ENCODE measurements at places on chromosomes 3 and 15.
A peak's percentile ranks its signal among the peaks of the same experiment; 100 is the strongest.

DNA sequence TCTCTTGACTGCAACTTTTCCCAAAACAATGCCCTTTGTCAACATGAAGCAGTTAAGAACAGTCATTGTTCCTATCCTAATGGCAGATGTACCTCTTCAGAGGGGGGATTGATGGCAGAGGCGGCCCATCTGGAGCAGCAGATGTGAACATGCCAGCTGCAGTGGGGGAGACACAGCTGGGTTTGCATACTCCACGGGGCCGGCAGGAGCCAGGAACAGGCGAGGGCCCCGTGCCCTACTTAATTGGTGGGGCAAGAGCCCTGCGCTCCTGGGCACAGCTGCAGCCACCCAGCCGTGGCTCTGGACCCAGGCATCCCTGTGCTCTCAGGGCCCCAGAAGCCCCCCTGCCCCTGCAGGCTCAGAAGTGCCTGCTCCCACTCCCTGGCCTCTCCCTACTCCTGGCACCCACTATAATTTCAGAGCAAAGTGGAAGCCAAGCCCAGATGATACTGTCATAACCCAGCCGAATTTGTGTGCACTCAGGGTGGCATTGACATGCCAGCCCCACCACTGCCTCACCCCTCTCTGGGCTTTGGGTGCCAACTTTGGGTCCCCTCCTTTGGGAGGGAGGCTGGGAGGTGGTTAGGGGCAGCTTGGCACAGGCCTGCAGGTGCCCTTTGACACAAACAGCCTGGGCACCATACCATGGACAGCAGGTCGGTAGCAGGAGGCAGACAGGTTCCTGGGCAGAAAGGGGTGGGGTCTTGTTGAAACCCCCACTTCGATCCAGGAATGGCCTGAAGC lies 34.6 kb downstream of the ROPN1B start:
- no peak for DNase-seq

DNA sequence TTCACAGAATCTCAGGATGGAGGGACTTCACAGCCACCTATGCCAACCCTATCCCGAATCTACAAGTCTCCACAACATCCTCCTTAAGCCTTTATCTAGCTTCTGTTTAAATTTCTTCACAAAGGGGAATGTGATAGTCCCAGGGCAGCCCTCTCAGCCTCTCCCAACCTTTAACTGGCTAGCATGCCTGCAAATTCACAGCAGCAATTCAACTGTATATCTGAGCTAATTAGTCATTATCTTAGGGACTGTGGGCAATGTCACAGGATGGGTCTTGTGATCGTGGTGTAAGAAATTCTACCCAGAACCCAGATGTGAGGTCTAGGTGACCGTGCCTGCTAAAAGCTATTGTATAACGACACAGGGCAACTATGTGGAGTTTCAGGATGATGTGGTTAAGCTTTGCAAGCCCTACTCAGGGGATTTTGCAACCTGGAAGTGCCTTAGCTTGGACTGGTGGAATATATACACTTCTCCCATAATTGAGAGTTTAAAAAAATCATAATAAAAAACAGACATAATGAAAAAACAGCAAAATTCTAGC lies 65.5 kb upstream of the FBN1 start:
- DNase-seq: no peak

DNA sequence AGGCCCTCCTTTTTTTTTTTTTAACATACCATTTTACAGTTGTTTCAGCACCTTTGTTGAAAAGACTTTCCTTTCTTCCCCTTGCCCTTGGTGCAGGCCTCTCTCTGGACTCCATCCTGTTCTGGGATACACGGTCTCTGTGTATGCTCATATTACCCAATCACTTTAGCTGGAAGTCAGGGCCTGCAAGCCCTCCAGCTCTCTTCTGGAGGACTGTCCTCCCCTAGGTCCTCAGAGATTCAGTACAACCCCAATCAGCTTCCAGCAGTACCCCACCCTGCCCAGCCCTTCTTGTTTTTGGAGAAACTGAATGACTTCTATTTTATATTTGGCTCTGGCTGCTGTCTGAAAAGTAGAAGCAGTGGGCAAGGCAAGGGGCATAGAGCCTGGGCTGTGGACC lies 270.8 kb downstream of the KLF13 start:
- no peak for DNase-seq

GRCh38 chr15:85742186-85742821 lies 52.4 kb downstream of the KLHL25 start:
- no peak for DNase-seq

DNA sequence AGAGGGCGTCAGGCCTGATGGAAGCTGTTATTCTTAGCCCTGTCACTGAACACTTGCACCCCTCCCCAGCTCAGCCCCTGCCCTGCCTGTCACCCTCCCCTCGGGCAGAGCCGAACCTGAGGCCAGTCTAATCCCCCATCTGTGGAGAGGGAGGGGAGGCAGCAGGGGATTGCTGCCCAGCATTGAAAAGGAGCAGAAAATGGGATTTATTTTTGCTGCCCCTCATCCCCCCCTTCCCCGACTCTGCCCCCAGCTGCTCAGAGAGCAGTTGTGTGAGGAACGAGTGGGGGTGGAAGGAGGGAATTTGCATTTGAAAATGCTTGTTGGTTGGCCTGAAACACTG lies 71.6 kb downstream of the EPHB3 start:
- no peak for DNase-seq

GRCh38 chr3:23723141-23723540 lies 82.6 kb upstream of the UBE2E1 start:
- no peak for DNase-seq

DNA sequence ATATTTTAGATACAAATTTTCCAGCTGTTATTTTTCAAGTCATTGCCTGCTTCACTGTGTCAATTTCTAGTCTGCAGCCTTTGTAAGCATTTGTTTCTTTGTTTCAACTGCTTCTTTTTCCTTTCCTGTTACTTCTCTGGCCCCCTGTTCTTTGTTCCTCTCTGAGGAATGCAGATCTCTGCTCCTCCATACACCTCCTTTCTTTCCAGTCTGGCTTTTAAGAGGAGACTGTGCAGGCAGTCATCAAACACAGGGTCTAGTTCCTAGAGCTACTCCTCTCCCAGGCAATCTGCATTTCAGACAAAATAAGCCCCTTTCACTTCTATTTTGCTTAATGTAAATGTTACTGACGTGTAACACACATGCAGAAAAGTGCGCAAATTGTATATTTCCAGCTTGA lies 502.9 kb downstream of the PDCD6IP start:
- DNase-seq: no peak

DNA sequence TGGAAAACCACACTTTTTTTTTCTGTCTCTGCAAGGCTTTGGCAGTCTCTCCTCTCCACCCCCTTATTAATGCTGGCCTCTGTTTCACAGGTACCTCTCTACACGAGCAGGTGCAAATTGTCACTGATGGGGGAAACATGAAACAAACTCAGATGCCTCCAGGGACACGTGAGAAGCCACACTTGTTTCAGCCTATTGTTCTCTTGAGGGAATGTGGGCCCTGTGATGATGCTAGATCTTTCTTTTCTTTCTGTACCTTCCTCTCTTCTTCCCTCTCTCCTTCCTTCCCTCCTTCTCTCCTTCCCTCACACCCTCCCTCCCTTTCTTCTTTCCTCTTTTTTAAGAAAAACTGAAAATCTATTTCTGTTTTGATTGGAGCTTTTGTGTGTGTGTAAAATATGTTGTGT lies 5.7 kb upstream of the BLM start:
- DNase-seq: no peak

- no peak for DNase-seq
Measured at GRCh38 chr3:151283387-151283786, 5.0 kb upstream of the P2RY14 start.

- no peak for DNase-seq
Measured at GRCh38 chr15:77036537-77037387, 34.1 kb downstream of the TSPAN3 start.

GRCh38 chr3:46835054-46835453 lies 28.2 kb downstream of the MYL3 start:
- DNase-seq: no peak

- no peak for DNase-seq
Measured at GRCh38 chr15:94443186-94443585, 211.8 kb downstream of the MCTP2 start.

DNA sequence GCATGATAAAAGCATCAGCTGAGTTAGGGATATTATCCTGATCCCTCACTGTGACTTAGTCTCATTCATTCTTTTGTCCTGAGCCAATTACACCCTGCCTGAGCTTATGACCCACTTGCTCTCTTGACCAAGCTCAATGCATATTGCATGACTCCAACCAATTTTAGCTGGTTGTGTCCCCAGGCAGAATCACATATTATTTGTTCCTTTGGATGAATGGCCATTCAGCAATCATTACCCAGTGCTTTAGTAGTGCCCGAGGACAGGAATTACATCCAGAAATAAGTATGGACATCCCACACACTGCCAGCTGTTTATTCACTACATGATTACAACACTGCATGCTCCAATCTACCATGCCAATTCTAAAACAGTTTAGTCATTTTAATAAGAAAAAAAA lies 322.5 kb downstream of the ZBBX start:
- DNase-seq: no peak

GRCh38 chr3:40179016-40179415 lies 130.5 kb upstream of the EIF1B start:
- peak; percentile 12 for DNase-seq

- DNase-seq: no peak
Measured at GRCh38 chr3:101518421-101518871, 5.4 kb upstream of the SENP7 start.

DNA sequence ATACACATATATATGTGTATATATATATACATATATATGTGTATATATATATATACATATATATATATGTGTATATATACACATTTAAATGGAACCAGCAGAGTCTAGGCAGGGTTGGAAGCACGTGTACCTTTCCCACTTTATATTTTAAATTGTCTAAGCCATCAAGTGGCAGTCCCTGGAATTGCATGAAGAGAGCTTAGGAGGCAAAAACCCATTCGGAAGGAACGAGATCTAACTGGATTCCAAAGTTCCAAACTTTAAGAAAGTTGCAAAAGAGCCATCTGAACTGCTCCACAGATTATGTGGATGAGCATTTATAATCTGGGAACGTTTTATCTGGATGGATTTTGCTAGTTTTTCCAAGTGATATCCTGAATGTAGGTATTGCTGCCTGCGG lies 186.5 kb downstream of the FOXP1 start:
- DNase-seq: no peak

DNA sequence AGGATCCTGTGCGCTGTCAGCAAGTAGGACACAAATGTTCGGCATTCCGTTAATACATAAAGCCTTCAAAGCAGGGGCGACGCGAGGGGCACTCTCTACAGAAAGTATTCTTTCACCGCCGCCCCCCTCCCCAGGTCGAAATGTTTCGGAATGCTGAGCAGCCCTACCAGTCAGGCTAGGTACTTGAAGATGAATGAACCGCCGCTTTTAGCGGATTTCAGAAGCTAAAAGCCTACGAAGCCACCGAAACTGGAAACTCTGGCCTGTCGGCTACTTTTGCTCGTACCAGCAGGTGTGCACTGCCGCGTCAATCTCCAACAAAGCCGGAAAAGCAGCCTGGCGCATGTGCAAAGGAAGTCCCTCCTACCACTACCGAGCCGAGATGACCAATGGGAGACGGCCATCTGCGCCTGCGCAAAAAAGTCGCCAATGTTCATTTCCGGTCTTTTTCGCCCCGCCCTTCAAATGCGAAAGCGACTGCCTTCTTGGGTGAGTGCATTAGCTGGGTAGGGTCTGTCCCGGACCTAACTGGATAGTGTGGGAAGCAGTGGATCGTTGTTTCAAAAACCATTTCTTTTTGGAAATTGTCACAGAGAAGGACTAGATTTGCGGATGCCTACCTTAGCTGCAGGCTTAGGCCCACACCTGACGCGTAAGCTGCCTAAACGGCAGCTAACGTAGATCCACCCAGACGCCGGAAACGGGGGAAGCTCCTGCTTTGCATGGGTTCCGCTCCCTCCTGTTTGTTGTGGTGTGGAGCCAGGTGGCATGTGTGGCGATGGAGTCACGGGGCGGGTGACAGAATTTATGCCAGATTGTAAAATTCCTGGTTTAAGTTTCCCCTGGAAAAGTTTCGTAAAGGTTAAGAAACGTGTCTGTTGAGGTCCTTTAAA lies at the start of gene WDR5B:
TSS of gene WDR5B (minus strand) at position 301 of the 893 bp plus-strand sequence. CDS start 534 bp downstream, outside the sequence.
- DNase-seq: peak; percentile 98

- DNase-seq: no peak
Measured at GRCh38 chr15:85045615-85046014, 64.0 kb downstream of the PDE8A start.

DNA sequence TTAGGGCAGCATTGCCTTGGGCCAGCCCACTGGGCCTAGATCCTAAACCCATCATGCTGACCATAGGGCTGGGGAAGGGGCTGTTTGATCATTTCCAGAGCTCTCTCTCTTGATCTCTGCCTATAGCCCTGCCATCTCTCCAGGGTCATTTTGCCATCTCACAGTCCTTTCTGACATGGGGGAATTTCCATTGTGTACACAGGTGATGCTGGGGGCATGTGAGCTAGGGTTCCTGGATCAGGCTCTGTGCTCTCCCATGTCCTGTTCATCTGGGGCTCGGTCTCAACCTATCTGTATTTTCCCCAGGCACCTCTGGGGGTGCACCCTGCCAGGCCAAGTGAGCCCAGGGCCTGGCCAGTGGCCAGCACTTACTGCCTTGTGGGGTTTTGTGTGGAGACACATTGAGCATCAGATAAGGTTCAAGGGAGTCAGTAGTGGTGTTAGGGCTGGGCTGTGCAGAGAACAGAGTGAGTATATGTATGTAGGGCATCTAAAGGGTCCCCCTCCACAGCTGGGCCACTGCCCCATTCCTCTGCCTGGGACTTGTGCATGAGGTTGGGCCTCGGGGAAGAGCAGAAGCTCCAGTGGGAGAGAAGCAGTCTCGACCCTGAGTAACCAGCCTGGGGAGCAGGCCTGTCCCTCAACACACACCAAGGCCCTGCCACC lies 25.7 kb upstream of the APEH start:
- no peak for DNase-seq

All from stimulated activated CD8-positive, alpha-beta memory T cell treated with anti-CD3 and anti-CD28 coated beads, Interleukin-2, amount 100 ng/mL, for 1 hour (primary cell).